ENCODE measurements at places on chromosomes 13 and 19.

- DNase-seq: no peak
Observed at GRCh38 chr13:92572190-92572589, 654.4 kb upstream of the GPC6 start.

DNA sequence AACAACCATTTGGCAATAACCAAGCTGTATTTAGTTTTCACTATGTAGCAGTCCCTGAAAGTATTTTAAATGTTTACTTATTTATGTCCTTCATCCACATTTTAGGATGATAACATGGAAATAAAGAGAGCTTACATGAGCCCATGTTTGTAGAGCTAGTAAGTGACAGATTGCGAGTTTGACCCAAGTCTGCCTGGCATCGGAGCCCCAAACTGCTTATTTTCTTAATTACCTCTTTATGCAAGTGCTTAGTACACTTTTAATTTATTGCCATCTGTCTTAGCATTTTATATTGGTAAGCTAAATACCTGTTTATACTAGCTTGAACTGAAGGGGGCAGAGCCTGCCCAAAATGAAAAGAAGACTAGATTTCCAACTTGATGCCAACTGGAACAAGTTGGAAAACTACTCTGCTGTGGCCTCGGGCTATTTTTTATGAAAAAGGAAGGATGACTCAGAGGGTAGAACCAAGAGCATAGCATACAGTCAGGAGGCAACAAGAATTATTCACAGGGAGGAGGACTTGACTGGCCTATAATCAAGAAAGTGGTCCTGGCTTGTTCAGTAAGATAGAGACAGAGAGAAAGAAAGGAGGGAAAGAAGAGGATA, 150.2 kb downstream of the NDFIP2 start:
- DNase-seq: no peak

DNA sequence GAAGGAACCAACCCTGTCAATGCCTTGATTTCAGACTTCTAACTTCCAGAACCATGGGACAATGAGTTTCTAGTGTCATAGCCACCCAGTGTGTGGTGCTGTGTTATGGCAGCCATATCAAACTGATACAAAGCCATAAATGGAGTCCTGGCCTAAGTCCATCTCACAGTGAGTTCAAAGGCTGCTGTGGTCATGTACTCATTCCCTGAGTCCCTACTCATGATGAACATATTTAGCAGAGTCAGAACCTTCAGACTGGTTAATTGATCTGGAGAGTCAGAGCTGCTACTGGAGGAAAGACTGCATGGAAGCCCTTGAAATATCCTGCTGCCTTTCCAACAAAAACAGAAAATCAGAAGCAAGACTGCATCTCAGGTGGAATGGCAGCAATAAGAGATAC, 39.2 kb upstream of the CSNK1A1L start:
- no peak for DNase-seq

- no peak for DNase-seq
Observed at GRCh38 chr19:18262917-18263316, 11.3 kb downstream of the IQCN start.

DNA sequence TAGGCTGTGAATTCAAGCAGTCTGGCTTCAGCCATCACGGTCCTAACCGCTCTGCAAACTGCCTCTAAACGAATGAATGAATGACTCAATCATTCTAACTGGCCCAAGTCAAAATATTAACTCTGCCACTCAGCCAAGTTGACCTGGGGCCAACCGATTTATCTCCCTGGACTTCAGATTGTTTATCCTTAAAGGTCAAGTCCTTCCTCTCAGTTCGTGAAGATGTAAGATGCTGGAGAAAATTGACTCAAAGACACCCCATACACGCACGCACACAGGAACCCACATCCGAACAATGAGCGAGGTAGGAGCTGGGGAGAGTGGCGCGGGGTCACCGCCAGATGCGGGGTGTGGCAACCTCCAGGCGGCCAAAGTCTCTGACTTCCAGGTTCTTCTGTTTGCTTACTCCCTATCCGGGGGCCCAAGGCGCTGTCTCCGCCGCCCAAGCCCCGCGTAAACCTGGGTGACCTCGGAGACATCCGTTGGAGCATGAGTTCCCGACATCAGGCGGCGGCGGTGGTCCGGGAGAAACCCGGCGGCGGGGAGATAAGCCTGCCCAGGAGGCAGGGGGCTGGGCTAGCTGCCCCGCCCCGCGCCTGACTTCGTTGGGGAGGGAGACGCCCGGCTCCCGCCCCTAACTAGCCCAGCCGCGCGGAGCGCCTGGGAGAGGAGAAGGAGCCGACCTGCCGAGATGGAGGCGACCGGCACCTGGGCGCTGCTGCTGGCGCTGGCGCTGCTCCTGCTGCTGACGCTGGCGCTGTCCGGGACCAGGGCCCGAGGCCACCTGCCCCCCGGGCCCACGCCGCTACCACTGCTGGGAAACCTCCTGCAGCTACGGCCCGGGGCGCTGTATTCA, at the start of gene CYP2S1:
Gene CYP2S1, plus strand, starts transcription at position 646 of the 856 bp plus-strand sequence. Its CDS starts 46 bp downstream, at position 692.
- no peak for DNase-seq

- peak; percentile 61 for DNase-seq
Observed at GRCh38 chr13:30744056-30744680, 8.8 kb downstream of the ALOX5AP start.

DNA sequence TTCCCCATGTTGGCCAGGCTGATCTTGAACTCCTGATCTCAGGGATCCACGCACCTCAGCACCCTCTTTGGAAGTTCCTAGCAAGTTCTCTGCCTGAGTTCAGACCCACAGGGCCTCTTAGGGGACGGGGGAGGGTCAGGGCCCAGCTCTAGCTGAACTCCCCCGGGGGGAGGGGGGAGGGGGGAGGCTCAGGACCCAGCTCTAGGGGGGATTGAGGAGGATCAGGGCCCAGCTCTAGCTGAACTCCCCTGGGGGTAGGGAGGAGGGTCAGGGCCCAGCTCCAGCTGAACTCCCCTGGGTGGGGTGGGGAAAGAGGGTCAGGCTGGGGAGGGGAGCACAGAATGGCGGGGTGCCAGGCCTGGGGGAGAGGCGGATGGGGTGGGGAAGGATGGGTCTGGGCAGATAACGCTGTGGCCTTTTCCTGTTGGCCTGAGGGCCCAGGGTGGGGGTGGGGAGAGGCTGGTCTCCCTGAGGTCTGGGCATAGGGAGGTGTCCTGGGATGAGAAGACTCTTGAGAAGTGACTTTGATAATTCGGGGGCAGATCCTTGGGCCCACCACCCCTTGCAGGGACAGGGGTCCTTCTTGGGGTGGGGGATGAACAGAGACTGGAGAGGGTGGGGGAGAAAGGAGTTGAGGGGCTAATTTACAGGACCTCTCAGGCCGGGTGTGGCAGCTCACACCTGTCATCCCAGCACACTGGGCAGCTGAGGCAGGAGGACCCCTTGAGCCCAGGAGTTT, 5.5 kb upstream of the PTBP1 start:
- no peak for DNase-seq

DNA sequence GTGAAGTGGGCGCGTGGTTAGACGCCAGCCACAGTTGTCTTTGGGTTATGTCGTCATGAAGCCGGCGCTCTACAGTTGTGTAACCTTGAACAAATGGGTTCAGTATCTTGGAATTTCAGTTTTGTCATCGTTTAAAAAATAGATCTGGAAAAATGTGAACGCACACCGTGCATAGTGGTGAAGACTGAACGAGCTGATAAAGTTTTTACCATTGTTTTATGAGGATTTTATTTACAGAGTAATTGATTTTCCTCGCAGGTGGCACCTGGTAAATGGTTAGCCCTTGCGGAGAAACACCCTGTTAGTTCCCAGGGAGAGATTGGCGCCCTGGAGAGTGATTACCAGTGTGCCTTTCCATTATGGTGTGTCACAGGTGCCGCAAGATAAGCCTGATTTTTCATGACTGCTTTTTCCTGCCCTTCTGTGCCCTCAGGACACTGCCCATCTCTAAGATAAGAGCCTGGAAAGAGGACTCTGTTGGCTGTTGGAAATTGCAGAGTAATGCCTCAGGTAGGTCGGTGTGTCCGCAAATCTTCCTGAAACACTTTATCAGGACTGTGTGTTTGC, 577 bp downstream of the ZNF181 start:
- DNase-seq: no peak

DNA sequence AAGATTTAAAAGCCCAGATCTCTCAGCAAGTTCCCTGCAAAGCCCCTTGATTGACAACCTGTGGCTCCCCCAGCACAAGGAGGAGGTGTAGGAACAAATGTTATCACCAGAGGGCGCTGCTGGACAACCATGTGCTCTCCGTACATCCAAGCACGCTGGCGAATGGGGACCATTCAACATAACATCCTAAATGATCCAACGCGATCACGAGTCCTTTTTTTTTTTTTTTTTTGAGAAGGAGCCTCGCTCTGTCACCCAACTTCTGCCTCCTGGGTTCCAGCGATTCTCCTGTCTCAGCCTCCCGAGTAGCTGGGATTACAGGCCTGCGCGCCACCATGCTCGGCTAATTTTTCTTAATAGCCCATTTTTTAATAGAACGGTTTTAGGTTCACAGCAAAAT, 52.0 kb downstream of the NWD1 start:
- DNase-seq: peak; percentile 33

GRCh38 chr19:38826856-38827551, 4.6 kb downstream of the ECH1 start:
- no peak for DNase-seq

GRCh38 chr13:79385694-79386093, 20.4 kb downstream of the RBM26 start:
- no peak for DNase-seq

GRCh38 chr13:101967781-101968180, 434.1 kb downstream of the FGF14 start:
- no peak for DNase-seq

- no peak for DNase-seq
Observed at GRCh38 chr13:47399599-47399998, 502.7 kb upstream of the HTR2A start.

GRCh38 chr13:35716186-35716585, 239.7 kb upstream of the MAB21L1 start:
- no peak for DNase-seq

DNA sequence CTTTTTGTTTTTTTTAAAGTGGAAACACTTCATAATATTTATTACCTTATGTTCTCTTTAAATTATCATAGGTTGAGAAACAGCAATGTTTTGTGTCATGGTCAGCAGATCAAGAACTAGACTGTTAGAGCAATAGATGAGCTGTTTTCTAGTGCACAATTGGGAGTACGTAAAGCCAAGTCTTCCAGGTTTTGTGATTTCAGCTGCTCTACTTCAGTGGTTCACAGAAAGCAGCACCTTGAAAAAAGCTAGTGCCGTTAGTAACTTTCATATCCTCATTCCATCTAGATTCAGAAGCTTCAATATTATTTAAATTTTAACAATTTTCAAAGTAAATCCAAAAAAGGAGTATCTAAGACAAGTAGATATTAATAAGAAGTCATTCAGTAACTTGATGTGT, 1.9 kb downstream of the GPR18 start:
- no peak for DNase-seq

- no peak for DNase-seq
Observed at GRCh38 chr19:22595918-22596341, 38.2 kb upstream of the ZNF492 start.

GRCh38 chr19:54444737-54445136, 4.3 kb upstream of the LENG8 start:
- DNase-seq: no peak

DNA sequence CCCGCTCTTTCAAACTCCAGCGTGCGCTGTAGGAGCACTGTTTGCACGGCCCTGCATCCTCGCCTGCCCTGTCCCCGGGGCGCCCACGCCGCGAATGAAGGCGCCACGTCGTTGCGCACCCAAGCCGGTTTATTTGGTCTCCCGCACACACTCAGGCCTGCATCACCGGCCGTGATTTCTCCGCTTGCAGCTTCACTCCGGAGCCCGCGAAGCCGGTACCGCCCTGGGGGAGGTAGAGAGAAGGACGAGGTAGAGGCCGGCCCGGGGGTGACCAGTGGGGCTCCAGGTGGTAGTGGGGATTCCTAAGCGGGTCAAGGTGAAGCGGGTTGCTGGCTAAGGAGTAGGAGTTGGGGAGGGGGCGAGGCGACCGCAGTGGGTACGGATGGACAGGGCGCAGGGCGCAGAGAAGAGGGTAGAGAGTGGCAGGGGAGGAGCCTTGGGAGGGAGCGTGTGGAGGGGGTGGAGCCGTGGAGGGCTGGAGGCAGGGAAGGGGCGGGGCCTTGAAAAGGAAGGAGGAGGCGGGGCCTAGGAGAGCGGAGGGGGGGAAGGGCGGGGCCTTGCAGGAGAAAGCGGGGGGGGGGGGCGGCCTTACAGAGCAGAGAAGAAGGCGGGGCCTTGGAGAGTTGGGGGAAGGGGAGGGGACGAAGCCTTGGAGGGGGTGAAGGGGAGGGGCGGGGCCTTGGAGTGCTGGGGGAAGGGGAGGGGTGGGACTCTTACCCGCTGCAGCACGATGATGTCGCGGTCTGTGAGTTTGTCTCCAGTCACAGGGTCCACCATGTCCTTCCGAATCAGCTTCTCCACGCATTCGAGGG, 24.6 kb downstream of the NOSIP start:
- peak; percentile 53 for DNase-seq

DNA sequence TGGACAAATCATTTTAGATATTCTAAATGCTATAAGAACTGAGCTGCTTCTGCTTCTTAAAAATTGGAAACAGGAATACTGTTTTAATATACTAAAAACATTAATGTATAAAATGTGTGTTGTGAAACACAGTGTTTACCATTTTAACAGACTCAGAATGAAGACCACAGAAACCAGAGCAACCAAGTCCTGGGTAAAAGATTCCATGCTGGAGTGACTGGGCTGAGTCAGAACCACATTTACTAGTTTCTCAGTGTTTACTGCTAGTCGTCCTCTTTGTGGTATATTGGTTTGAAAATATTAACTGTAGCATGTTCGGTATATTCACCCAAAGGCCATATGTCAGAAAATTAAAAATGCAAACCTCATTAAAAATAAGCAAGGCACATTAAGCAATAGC, 31.9 kb downstream of the ANKRD10 start:
- no peak for DNase-seq

- no peak for DNase-seq
Observed at GRCh38 chr19:49271080-49271753, 53.8 kb downstream of the SLC6A16 start.

GRCh38 chr13:48515732-48516131, 17.1 kb downstream of the RCBTB2 start:
- DNase-seq: no peak

DNA sequence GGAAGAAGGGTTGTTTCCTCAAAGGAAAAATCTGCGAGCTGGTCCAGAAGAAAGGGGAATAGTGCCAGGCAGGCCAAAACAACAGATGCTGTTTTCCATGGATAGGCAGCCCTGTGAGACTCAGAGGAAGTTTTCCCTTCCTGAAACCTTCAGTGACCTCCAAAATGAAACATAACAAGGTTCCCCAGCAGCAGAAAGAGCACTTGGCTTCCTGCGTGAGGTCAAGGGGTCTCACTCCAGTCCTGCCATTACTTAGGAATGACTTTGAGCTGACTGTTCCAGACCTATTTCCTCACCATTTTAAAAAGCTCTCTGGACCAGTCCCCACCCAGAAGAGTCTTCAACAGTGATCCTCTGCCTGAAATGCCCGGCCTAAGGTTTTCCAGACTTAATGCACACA, 104.6 kb upstream of the IPO5 start:
- no peak for DNase-seq

GRCh38 chr19:55303477-55303876, 19.7 kb downstream of the BRSK1 start:
- no peak for DNase-seq

- DNase-seq: no peak
Observed at GRCh38 chr13:108827646-108828045, 198.2 kb downstream of the MYO16 start.
